ENCODE measurements at places on chromosomes 1 and 21. TPM values are rescaled to one million over a fixed set of nuclear protein-coding genes. Genes with fewer than 3 reads are reported as not detected.

Gene RPL5
- total RNA-seq: 1,635 TPM

Gene CELA2B
- not detected for total RNA-seq

Gene RASAL2
- total RNA-seq: 9.9 TPM

Gene DPT
- total RNA-seq: 67.4 TPM

Gene SNAPIN
- 82.9 TPM for total RNA-seq

Gene KIF26B
- total RNA-seq: 2.9 TPM

Gene TBX15
- not detected for total RNA-seq

Gene NLRP3
- 4.9 TPM for total RNA-seq

Gene AGBL4
- total RNA-seq: not detected

Gene SLC19A2
- 12.5 TPM for total RNA-seq

Gene LY9
- total RNA-seq: not detected

DNA sequence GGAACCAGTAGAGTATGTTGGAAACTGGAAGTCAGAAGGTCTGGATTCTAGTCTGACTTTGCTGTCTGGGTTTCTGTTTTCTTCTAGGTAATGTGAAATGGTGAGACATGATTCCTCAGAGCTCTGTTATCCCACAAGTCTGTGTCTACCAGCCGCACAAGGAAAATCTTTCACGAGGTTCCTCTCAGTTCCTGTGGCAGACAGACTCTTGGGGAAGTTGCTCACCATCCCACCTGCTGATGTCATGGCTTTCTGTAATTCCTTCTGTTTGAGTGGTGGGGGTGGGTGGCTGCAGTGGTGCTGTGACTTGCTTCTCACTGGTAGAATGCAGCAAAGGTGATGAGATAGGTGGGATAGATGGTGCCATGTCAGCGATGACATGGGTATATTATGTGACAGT is 17.1 kb upstream of the SCMH1 start:
- H3K4me3 ChIP-seq: no peak overlapping the region
- no peak overlapping the region for H3K27ac ChIP-seq
- no peak for DNase-seq
- H3K27me3 ChIP-seq: peaks cover 12% of the 10 kb centered on the region

- peaks cover 12% of the 10 kb centered on the region for H3K4me1 ChIP-seq
- no peak overlapping the region for H3K4me3 ChIP-seq
- peaks cover 55% of the 10 kb centered on the region for H3K27me3 ChIP-seq
- peak; percentile 31 for DNase-seq
- no peak overlapping the region for H3K27ac ChIP-seq
- no peaks in the 10 kb centered on the region for H3K36me3 ChIP-seq
Observed at GRCh38 chr1:32470991-32471694, 6.3 kb downstream of the ZBTB8B start.

DNA sequence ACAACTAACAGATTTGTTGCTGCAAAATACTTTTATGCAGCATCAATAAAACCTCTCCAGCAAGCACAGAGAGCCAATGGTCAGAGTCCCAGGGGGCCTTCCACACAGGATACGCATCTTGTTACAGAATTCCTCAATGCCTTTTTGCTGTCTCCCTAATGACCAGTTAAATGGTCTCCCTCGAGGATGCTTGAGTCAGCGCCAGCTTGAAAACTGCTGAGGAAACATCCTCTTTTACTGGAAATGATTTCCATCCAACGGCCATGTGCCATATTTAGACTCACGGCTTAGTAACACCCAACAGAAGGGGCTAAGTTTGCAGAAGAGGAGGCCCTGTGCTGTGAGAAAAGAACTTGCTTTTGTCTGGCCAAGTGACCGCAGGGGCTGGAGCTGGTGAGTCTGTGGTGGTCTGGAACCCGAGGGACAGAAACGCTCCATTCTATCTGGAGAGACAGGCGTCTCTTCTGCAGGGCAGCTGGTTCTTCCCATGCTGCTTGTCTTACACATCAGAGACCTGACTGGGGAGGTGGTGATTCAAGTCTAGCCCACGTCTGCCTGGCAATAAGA is 496.4 kb downstream of the SETD4 start:
- DNase-seq: no peak
- H3K27me3 ChIP-seq: no peaks in the 10 kb centered on the region
- peaks cover 5% of the 10 kb centered on the region for H3K4me1 ChIP-seq
- no peak overlapping the region for H3K27ac ChIP-seq

DNA sequence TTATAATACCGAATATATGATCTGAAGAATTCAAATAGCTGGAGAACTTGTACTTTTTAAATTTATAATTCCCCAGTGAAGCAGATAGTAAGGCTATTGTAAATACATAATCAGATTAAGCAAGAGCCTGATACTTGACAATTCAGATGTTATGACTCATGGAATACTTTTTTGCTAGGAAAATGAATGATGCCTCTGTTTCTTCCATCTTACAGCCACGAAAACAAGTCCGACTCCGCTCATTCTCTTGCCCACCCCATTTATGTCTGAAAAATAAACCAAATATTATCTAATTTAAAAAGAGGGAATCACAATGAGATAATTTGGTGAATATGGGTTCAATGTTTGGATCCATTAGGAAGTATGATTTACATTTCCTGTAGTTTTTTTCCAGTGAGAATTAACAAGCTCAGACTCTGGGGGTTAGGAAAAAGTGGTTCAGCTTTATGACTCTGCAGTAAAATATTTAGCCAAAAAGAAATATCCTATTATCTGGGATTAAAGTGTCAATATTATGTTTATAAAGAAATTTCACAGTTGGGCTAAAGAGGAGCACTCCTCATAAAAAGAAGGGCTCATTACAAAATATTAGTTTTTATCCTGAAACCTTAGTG is 50.4 kb upstream of the DAB1 start:
- H3K4me1 ChIP-seq: no peaks in the 10 kb centered on the region
- no peak overlapping the region for H3K4me3 ChIP-seq
- H3K36me3 ChIP-seq: no peaks in the 10 kb centered on the region
- no peak for DNase-seq

DNA sequence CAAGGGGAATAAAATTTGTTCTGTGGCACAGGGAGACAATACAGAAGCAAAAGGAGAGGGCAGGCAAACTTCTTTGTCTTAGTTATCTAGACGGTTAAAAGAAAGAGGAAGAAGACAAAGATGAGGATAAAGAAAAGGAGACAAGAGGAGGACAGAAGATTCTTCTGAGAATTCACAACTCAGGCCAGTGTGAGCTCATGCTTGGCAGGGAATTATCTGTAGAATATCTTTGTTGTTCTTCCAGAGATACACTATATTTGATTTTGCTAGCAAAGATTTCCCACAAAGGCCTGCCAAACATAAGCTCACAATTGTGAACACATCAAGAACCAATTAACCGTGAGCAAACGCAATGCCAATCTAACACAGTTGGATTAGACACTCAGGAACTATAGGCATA is 21.4 kb downstream of the SLC16A1 start:
- H3K27me3 ChIP-seq: no peaks in the 10 kb centered on the region
- H3K4me1 ChIP-seq: no peaks in the 10 kb centered on the region
- no peak overlapping the region for H3K4me3 ChIP-seq
- no peak for DNase-seq

- H3K27ac ChIP-seq: no peak overlapping the region
- H3K4me1 ChIP-seq: no peaks in the 10 kb centered on the region
- H3K4me3 ChIP-seq: no peak overlapping the region
- H3K27me3 ChIP-seq: no peaks in the 10 kb centered on the region
Observed at GRCh38 chr21:26920055-26920454, 46.8 kb downstream of the ADAMTS5 start.

DNA sequence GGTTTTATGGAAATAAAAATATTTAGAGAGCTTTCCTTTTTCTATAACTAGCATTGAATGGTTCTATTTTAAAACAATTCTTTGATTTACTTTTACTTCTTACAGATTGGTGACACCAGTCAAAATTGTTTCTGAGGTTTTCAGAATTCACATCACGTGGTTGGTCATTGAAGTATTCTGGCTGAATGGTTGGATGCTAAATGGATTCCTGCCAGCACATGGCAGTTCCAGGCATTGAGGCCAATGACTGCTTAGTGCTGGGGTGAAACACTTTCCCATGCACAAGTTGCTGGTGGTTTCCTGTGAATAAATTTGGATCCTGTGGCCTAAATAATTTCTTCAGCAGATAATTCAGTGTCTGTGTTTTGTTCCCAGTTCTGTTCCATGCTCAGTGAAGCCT is 20.6 kb downstream of the NCAM2 start:
- no peaks in the 10 kb centered on the region for H3K27me3 ChIP-seq
- H3K4me1 ChIP-seq: no peaks in the 10 kb centered on the region
- H3K4me3 ChIP-seq: no peak overlapping the region

DNA sequence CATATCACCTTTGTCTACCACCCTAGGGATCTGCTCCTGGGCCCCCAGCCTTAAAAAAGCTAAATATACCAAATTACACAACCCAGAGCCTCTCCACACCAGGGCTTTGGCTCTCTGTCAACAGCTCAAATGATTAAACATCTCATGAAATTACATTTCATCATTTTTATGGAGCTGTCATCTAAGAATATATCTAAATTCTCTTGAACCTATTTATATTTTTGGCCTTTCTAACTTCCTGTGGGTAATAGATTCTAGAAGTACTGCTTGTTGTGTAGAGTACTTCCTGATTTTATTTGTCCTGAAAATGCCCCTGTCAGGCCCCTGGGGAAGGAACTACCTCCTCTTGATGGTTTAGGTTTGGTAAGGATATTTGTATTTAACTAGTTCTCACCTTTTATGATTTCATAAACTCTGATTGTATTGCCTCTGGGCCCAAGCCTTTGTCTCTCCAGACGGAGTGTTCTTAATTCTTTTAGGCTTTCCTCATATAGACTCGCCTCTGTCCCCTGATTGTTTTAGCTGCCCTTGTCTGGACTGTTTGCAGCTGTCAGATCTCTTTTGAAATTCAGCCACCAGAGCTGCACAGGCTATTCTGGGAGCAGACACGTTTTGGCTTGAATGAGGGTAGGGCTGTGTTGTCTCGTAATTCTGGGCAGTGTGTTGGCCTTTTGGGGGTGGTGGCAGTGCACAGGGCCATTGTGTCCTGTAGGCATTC is 16.6 kb downstream of the MYOG start:
- no peaks in the 10 kb centered on the region for H3K36me3 ChIP-seq
- peak; percentile 78 for DNase-seq
- peaks cover 13% of the 10 kb centered on the region for H3K27me3 ChIP-seq
- H3K27ac ChIP-seq: peak overlapping the region; percentile 49
- H3K4me3 ChIP-seq: no peak overlapping the region

DNA sequence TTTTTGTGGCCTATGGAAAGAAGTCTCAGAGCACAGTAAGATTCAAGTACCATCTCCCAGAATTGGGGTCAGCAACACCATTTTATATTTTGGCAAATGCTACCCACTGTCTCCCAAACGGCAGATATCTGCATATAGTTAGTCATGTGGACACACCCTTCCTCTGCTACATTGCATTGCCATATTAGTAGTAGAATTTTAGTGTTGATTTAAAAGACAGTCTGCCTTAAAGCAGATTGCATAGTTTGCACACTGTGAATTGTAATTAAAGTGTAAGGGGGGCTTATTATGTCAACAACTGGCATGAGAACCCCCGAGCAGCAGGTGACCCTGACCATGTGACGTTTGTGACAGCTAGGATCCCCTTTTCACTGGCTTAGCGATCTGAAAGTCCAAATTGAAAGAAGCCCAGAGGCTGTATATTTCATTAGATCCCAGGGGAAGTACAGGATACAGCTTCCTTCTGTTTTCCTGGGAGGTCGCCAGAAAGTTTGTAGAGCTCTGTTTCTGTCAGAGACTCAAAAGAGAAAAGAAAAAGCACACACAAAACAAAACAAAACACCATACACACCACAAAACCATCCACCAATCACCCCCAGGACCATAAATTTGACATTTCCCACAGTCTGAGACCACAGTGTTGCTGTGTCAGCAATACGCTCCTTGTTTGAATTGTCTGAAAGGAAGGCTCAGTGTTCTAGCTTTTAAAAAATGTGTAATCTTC is 172.4 kb downstream of the NFIA start:
- H3K4me3 ChIP-seq: peak overlapping the region; percentile 27
- H3K27ac ChIP-seq: peak overlapping the region; percentile 75
- H3K36me3 ChIP-seq: no peaks in the 10 kb centered on the region

DNA sequence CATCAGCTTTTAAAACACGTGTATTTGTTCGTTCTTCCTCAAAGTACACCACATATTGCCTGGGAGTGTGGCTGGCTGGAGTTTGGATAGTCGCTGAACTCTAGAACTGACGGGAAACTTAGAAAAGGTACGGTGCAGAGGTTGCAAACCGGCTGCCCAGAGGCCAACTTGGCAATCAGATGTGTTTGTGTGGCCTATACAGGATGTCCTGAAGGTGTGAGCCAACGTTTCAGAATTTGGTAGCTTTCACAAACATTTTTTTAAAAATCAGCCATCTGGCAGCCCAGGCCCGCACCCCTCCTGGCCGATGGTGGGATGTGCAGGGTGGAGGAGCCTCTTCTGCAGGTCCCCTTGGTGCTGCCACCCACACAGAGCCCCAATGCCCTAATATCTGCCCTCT is 73.6 kb upstream of the SLC25A33 start:
- H3K27me3 ChIP-seq: no peaks in the 10 kb centered on the region
- H3K27ac ChIP-seq: no peak overlapping the region
- H3K36me3 ChIP-seq: no peaks in the 10 kb centered on the region
- peaks cover 8% of the 10 kb centered on the region for H3K4me1 ChIP-seq
- no peak for DNase-seq
- no peak overlapping the region for H3K4me3 ChIP-seq

DNA sequence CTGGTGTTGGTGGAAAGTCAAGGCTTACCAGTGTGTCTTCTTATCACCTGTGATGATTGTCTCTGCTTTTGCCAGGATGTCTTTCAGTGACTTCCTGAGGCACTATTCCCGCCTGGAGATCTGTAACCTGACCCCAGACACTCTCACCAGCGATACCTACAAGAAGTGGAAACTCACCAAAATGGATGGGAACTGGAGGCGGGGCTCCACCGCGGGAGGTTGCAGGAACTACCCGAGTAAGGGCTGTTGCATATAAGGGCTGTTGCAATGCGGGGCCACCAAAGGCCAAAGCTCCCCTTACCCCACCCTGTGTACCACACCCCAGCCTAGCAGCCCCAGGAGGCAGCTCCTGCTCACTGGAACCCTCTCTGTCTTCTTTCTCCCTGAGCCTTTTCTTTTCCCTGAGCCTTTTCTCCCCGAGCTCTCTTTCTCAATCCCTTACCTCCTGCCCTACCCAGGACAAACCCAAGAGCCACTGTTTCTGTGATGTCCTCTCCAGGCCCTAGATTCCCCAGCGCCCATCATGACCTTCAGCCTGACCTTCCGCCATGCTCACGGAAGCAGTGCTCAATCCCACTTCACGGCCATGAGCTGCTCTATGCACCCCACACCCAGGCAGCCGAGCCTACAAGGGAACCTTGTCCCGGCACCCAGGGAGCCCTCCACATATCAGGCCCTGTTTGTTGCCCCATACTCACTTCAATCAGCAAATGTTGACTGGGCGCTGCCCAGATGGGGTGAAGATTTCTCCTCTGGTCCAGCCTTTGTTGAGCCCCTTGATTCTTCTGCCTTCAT is 40.6 kb downstream of the CAPN2 start:
- H3K27me3 ChIP-seq: no peaks in the 10 kb centered on the region
- no peak overlapping the region for H3K4me3 ChIP-seq
- H3K4me1 ChIP-seq: peaks cover 17% of the 10 kb centered on the region

GRCh38 chr1:3707298-3707938 is 44.8 kb upstream of the CCDC27 start:
- DNase-seq: no peak
- no peaks in the 10 kb centered on the region for H3K36me3 ChIP-seq
- H3K4me1 ChIP-seq: peaks cover 3% of the 10 kb centered on the region
- H3K27ac ChIP-seq: no peak overlapping the region
- peaks cover 4% of the 10 kb centered on the region for H3K27me3 ChIP-seq

GRCh38 chr1:82269431-82269830 is 468.7 kb downstream of the ADGRL2 start:
- peak; percentile 23 for DNase-seq
- H3K4me1 ChIP-seq: no peaks in the 10 kb centered on the region
- H3K27me3 ChIP-seq: no peaks in the 10 kb centered on the region
- H3K27ac ChIP-seq: no peak overlapping the region
- H3K4me3 ChIP-seq: no peak overlapping the region

All from stomach (tissue), 19 donors.